ENCODE measurements at places on chromosomes 5 and 9. TPM values are rescaled to one million over a fixed set of nuclear protein-coding genes. Genes with fewer than 3 reads are reported as not detected.

CREBRF gene
- total RNA-seq: 11.2 TPM

C6 gene
- 45.1 TPM for total RNA-seq

SPATA31E1 gene
- not detected for total RNA-seq

DNA sequence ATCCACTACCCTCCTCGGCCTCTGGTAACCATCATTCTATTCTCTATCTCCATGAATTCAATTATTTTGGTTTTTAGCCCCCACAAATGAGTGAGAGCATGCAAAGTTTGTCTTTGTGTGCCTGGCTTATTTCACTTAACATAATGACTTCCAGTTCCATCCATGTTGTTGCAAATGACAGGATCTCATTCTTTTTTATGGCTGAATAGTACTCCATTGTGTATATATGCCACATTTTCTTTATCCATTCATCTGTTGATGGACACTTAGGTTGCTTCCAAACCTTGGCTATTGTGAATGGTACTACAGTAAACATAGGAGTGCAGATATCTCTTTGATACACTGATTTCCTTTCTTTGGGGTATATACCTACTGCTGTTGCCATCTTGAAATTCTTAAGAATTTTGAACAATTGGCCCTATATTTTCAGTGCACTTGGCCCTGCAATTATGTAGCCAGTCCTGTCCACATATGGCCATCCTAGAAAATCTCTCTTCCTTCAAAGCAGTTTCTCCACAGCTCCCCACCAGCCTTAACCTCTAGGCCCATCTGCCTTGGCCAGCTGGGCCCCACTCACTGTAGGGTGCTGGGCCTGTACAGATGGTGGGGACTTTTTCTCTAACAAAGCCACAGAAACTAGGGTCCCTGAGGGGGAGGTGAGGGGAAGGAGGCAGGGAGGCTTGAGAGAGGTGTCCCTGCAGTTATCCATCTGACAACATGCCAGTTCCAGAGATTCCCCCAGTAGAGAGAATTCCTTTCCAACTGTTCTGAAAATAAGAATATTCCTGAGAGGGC lies 81.9 kb upstream of the LHFPL2 start:
- DNase-seq: no peak

- DNase-seq: peak; percentile 84
These were observed 507 bp downstream of the CTNND2 start for GRCh38 chr5:11903614-11904264.

All from pancreas (tissue), 10 donors.